Tibial artery (tissue), 4 donors: ENCODE measurements at places on chromosomes 13 and 19.

GRCh38 chr19:55584871-55585270, 4.2 kb upstream of the ZNF579 start:
- DNase-seq = no peak

DNA sequence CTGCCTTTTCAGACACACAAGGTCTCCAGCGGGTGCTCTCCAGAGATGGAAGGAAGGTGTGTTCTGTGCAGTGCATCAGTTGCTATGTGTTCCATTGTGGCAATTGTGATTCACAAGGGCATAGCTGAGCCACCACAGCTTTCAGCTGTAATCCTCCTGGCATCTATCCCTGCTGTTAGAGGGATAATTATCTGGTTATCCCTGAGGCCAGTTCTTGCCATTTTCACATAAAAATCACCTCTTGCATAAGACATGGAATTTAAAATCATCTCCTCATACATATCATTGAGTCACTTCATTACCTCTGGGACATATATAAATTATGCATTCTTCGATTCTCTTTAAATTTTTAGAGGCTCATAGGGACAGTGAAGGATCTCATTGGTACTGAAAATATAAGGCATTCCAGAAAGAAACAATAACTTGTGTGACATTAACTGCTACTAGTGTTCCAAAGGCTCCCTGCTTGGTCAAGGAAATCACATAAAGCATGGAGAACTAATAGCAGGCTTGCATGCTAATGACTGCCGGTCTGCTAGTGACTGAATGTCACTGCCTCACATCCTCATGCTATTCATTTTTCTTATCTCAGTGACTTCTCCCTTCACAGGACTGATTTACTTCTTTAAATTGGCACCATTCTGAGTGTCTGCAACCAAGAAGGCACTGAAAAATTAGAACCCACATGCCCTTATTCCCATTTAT, 214.0 kb downstream of the ENOX1 start:
- DNase-seq = no peak

DNA sequence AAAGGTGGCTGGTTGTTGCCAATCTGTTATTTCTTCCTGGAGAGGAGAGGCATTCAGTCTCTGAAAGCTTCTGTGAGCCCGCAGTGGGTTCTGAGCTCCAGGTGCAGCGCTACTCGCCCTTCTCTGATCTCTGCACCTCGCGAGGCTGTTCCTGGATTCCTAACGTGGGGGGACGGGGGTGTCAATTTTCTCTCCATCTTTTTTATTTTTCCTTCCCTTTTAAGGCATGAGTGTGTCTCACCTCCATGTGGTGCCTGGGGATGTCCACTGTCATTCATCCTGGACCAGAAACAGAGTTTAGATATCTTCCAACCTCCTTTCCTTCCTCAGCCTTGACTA, 626 bp downstream of the ZNF233 start:
- DNase-seq = no peak

- no peak for DNase-seq
Observed at GRCh38 chr13:69331245-69331644, 776.4 kb upstream of the ATXN8OS start.

- no peak for DNase-seq
Observed at GRCh38 chr19:15576526-15577156, 38.4 kb upstream of the CYP4F8 start.

DNA sequence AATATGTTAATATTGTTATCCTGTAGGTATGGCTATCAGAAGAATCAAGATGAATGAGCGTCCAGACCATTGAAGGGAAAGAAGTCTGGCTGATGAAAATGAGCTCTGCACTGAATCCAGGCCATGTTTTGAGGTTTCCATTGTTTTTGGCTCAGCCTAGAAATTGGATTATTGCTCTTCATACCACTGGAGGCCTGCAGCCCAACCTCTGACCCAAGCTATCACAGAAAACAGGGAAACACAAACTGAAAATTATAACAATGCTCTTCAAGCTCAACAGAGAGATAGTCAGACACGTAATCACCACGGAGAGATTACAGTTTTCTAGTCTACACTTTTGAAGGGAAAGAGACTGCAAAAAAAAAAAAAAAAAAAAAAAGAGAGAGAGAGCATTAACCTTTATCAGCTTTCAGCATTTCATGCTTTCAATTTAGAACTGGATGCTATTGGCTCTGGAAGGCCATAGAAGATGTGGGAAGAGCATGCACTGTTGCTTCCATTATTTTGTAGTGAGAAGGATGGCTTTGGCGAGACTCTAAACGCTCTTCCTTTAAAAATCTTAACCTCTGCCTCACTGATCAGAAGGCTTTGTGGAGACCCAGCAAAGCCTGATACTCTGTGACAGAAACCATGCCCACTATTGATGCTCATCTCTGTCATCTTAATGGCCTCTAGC, 10.8 kb downstream of the EDNRB start:
- DNase-seq = no peak

- DNase-seq = no peak
Observed at GRCh38 chr19:42293540-42293939, 8.4 kb upstream of the PRR19 start.

DNA sequence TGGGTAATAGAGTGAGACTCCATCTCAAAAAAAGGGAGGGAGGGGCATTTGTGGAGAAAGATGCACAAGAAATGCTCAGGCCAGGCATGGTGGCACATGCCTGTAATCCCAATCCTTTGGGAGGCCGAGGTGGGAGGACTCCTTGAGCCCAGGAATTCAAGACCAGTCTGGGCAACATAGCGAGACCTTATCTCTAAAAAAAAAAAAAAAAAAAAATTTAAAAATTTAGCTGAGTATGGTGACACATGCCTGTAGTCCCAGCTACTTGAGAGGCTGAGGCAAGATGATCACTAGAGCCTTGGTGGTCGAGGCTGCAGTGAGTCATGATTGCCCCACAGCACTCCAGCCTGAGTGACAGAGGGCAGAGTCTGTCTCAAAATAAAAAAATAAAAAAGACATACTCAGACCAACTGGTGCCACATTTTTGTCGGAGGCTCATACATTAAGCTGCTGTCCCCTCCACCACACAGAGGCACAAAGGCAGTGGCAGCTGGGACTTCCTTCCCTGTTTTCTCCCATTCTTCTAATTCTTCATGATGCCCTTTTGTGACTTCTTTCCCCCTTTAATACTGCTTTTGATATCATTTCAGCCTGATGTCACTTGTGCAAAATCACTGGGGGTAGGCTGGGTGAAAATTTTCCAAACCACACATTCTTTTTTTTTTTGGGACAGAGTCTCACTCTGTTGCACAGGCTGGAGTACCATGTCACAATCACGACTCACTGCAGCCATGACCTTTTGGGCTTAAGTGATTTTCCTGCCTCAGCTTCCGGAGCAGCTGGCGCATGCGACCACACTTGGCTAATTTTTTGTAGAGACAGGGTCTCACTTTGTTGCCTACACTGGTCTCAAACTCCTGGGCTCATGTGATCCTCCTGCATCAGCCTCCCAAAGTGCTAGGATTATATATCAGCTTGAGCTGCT, 26.8 kb upstream of the CXCL17 start:
- no peak for DNase-seq

GRCh38 chr13:85725433-85725832, 73.8 kb downstream of the SLITRK6 start:
- DNase-seq = no peak

DNA sequence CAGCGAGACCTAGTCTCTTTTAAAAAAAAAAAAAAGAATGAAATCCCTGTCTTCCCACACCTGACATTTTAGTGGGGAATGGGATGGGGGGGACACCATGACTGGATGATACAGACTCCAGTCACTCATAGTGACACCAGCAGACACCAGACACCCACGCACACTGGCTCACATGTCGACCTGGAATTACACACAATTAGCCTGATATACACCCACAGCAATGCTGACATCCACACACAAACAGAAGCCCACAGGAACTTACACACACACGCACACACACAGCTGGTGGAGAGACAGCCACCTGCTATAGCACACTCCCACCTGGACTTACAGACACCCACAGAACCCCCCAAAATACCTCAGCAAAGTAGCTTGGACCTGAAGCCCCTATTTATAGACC, 8.3 kb upstream of the NANOS3 start:
- DNase-seq = no peak

DNA sequence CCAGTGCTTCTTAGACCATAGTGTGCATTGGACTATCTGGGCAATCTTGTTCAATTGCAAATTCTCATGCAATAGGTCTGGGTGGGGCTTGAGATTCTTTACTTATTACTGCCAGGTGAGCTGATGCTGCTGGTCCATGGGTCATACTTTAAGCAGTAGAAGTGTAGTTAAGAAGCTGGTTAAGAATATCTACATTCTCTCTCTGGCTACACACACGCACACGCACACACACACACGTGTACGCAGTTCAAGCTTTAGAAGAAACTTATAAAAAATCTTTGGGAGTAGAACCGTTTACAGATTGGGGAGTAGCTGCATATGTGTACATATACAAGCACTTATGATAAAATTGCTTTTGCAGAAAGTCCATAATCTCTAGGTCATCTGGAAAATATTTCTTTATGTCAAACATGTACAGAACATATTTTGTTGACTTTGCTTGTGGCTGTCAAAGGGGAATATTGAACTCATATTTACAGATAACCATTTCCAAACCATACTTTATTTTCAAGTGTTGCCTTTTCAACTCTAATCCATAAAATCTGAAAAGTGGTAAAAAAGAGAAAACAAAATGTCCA, 99.7 kb downstream of the GPC6 start:
- DNase-seq = no peak
